Esophagus squamous epithelium (tissue), 5 donors: ENCODE measurements at places on chromosomes 1 and 21. TPM values are rescaled to one million over a fixed set of nuclear protein-coding genes. Genes with fewer than 3 reads are reported as not detected.

The LIN28A gene
- total RNA-seq, result not detected

The ATAD3C gene
- 0.11 TPM for total RNA-seq

DNA sequence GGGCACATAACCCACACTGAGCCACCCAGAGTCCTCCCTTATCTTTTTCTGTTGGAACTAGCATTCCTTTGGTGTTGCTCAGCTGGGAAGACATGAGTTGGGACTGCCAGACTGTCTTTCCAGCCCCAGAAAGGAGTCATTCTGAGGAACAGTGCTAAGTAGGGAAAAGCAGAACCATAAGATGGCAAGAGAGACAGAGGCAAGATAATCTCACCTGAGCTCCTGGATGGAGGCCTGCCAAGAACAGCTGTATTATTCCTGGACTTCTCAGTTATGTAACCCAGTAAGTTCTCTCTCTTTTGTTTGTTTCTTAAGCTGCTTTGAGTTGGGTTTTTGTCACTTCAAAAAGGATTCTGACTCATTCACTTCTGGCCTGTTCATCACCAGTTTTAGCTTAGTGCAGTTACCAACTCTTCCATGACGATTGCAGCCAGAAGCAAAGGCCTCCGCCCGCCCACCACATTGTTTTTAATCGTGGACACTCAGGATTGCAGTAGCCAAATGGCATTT is 134.4 kb downstream of the OMA1 start:
- no peak for DNase-seq

DNA sequence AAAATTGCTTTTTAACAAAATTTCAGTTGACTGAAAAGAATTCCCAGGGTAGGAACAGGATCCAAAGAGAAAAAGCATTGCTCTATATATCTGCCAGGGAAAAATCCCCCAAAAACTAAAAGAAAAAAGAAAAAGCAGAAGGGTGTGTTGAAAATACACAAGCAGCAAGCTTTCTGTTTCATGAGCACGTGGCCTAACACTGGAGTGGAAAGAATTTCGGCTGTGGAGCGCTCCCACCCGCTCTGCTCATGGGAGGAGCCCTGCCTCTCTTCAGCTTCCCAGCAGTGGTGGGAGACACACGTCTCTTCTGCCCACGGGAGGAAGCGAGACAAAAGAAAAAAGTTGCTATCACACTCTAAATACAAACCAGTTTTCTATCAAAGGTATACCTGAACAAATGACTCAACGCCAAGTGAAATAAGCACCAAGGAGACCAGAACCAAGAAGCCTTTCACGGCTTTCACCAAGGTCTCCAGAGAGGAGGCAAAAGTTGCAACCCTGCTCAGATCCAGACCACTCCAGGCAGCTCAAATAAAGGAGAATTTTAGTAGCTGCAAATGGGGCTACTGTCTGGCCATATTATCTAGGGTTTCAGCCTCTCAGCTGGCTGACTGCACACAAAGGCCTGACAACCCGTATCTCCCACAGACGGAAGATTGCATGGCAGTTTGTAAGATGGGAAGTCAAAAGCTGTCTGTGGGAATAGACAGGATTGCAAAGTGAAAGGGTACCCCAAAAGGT is 29.5 kb upstream of the ZNF496 start:
- DNase-seq, result no peak

The ELAVL4 gene
- total RNA-seq, result not detected

GRCh38 chr1:222910699-222911098 is 95.9 kb downstream of the DISP1 start:
- no peak for DNase-seq

- DNase-seq, result no peak
These were observed 329.5 kb downstream of the LTN1 start for GRCh38 chr21:28663111-28663693.

- no peak for DNase-seq
These were observed 33.7 kb downstream of the PRDM15 start for GRCh38 chr21:41845310-41846032.

The WNT9A gene
- total RNA-seq, result 1.7 TPM

The TMCC2 gene
- total RNA-seq, result 1.9 TPM

- DNase-seq, result no peak
These were observed 107.3 kb downstream of the UCHL5 start for GRCh38 chr1:192951691-192952460.

GRCh38 chr1:94349853-94350252 is 68.3 kb upstream of the ABCD3 start:
- no peak for DNase-seq

GRCh38 chr1:17236779-17237560 is 11.9 kb upstream of the PADI3 start:
- DNase-seq, result no peak

The CNR2 gene
- total RNA-seq, result not detected

The GUCA2A gene
- total RNA-seq, result not detected

The PLCH2 gene
- total RNA-seq, result 26.1 TPM

The CFAP141 gene
- not detected for total RNA-seq

DNA sequence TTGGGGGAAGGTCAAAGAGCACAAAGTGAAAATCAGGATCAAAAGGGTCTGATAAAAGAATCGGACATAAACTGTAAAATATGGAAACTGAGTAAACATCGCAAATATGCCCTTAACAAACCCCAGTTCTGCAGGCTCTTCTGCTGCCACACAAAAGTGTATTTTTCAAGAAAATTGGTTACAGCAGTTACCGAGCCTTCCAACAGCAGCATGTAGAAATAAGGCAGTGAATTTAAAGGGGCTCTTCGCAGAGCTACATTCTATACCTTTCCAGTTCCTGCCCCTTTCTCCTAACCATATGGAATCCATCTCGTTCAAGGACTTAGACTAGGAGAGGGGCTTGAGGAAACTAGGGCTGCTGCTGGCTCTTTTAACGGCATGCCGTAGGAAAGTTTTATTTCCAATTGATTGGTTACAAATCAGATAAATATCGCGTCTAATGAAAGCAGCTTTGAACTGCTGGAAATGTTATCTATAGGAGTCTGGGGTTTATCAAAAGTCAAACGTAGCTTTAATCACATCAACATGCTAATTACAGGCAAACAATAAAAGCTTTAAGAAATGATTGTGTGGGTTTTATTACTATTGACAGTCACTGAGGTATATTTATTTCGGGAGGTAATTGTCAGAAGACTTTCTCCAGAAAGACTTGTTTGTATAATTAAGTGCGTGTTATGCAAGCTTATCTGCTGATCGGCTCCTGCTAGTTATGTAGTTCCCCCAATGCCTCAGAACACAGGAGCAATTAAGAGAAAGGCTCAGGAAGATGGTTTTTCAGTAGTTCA is 59.1 kb downstream of the GORAB start:
- DNase-seq, result no peak

GRCh38 chr1:202688401-202688800 is 21.9 kb downstream of the SYT2 start:
- no peak for DNase-seq

The GPR37L1 gene
- not detected for total RNA-seq

DNA sequence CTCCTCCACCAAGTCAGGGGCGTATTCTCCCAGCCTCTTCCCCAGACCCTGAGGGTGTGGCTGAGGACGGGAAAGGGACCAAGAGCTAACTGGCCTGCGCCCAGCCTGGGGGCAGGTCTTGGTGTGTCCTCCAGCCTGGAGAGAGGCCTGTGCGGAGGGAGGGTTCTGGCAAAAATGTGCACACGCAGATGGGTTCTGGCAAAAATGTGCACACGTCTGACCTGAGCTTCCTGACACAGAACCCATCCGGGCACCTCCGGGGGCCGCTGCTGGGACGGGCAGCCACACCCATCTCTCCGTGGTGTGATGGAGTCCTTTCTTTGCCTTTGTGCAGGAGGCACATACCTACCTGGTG is 23.1 kb upstream of the PKP1 start:
- no peak for DNase-seq

The GJA8 gene
- not detected for total RNA-seq

DNA sequence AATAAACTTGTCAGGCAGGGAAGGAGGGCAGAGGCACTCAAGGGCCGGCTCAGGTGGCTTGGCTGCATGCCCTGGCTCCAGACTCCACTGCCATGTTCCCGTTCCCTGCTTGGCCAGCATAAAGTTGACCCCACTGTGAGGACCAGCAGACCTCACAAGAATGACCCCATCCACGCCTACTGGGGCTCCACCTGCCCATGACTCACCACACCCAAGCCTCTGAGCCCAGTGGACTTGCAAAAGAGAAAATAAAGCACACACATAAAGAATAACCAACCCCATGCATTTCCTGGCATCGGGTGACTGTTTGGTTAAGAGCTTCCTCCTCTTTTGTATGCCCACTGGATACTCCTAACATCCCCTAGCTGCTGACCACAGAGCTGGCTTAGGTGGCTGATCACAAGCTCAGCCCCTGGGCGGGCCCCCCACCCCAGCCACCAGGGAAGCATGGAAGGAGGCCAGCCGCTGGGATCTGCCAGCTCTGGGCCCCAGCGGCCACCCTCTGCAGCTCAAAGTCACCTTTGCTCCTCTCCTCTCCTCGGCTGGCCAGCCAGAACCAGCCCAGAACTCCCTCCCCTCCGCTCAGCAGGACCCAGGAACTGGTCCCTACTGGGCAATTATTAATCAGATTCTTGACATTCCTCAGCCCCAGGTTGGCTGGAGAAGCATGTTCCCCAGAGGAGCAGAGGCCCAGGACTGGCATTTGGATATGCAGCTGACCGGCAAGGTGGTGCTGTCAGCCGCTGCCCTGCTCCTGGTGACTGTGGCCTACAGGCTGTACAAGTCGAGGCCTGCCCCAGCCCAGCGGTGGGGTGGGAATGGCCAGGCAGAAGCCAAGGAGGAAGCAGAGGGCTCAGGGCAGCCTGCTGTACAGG is at the start of gene KLHDC7A:
TSS of gene KLHDC7A (plus strand) at position 616 of the 875 bp plus-strand sequence. CDS start at position 668, 52 bp downstream.
- DNase-seq, result no peak

The CLCNKA gene
- total RNA-seq, result not detected

The GFI1 gene
- 2.7 TPM for total RNA-seq

GRCh38 chr1:227489572-227489971 is 73.8 kb upstream of the ZNF678 start:
- DNase-seq, result no peak

DNA sequence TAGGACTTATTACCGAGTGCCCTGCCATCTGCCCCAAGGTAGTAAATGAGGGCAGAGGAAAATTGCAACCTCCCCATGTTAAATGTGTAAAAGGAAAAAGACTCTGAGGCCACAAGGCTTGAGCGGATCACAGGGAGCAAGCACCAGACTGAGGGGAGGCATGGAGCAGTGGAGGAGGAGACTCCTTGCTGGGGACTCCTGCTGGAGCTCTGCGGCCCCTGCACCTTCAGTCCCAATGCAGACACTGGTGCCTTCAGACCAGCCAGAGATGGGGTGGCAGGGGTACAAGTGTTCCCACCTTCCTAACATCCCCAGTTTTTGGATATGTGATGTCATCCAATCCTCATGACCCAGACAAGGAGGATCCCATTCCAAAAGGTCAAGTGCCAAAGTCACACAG is 128.4 kb upstream of the NGF start:
- no peak for DNase-seq

The HSD3B1 gene
- not detected for total RNA-seq

The C1orf94 gene
- not detected for total RNA-seq

The KRTAP19-2 gene
- total RNA-seq, result not detected

DNA sequence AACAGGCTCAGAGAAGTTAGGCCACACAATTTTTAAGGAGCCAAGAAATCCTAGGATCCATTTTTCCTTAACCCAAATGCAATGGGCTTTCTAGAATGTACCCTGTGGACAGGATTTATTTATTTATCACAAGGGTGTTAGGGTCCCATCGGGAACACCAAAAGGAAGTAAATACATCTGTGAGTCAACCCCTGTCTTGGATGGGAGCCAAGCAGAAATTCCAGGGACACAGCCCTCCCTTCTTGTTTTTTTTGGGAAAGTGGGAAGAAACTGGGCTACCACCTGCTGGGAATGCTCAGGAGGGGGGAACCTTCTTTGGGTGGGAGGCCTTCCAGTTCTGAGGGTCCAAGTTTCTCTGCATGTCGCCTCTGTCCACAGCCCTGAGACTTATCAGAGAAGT is 1.3 kb downstream of the CRNN start:
- DNase-seq, result no peak

The GBP7 gene
- not detected for total RNA-seq

GRCh38 chr1:181061487-181061886 is 27.0 kb upstream of the IER5 start:
- no peak for DNase-seq

DNA sequence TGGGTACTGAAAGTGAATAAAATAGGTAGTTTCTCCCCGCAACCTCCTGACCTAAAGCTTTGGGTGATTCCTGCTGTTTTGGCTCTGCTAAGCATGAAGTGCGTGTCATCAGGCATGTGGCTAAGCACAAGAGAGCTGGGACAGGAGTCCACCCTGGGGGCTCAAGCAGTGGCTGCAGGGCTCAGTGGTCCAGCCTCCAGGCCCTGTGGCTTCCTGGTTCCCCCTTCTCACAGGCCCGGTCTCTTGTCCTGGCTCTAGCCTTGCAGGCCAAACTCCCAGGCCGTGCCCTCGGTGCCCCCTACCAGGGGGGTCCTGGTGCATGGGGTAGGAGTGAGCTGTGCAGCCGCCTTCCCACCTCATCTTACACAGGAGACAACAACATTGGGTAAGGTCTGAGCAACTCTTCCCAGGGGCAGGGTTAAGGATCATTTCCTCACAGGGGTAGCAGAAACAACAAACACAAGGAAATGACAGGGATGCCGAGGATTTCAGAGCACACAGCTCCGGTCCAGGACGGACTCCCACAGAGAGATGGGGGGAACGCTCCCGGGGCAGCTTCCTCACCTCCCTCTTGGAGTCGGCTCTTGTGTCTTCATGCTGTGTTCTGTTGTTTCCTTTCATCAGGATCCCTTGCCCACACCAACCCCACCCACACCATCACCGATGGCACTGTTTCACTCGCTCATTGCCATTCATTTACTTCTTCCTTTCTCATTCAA is 19.8 kb upstream of the SLC2A1 start:
- DNase-seq, result no peak

DNA sequence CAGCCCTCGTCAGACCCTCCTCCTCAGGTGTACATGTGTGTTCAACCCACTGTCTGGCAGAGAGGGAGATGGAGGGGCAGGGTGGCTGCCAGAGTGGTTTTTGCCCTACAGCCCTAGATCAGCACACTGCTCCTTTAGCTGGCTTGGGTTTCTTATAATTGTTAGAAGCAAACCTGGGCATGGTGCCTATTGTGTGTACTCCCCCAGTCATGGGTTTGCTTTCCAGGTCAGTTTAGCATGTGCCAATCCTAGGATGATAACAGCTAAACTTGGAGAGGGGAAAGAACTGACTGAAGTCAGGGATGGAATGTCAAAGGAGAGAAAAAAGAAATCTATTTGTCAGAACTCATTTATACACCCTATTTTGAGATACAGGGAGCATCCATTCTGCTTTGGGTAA is 63.3 kb downstream of the UCK2 start:
- no peak for DNase-seq

GRCh38 chr1:245306628-245307410 is 152.0 kb downstream of the KIF26B start:
- DNase-seq, result no peak

DNA sequence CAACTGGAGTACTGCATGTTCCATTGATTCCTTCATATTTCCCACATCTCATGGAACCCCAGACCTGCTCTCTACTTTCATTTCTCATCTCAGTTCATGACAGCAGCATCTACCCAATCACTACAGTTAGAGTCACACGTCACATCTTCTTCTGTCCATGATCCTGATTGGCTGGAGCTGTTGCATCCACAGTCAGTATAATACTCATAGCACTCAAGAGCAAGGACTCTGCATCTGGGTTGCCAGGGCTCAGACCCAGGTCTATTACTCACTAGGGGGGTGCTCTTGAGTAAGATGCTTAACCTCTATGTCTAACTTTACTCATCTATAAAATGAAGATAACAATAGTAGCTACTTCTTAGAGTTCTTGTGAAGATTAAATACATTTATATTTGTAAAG is 4.4 kb upstream of the XPR1 start:
- no peak for DNase-seq
